ENCODE measurements at places on chromosomes 1 and 21. TPM values are rescaled to one million over a fixed set of nuclear protein-coding genes. Genes with fewer than 3 reads are reported as not detected.
A peak's percentile ranks its signal among the peaks of the same experiment; 100 is the strongest.

ZNF648 gene
- 0.20 TPM for total RNA-seq

FMO2 gene
- 8.8 TPM for total RNA-seq

ANGPTL1 gene
- 6.1 TPM for total RNA-seq

VAV3 gene
- 16.7 TPM for total RNA-seq

THEM5 gene
- not detected for total RNA-seq

CRNN gene
- total RNA-seq, result not detected

CYP4Z1 gene
- total RNA-seq, result 0.29 TPM

DSTYK gene
- 5.2 TPM for total RNA-seq

GRCh38 chr1:179996099-179996498, 41.5 kb downstream of the CEP350 start:
- no peak for DNase-seq

DNA sequence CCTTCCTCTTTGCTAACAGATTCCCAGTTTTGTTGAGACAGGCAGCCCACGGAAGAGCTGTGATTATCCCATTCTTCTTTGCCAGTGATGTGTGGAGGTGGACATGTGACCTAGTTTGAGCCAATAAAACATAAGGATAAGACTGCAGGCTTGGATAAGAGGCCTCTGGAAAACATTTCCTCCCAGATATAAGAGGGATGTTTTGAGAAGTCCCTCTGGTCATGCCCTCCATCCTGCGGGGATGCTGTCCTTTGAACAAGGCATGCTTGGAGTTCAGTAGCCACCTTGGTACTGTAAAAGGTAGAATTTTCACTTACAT, 155.7 kb downstream of the TM2D1 start:
- DNase-seq, result no peak

DNA sequence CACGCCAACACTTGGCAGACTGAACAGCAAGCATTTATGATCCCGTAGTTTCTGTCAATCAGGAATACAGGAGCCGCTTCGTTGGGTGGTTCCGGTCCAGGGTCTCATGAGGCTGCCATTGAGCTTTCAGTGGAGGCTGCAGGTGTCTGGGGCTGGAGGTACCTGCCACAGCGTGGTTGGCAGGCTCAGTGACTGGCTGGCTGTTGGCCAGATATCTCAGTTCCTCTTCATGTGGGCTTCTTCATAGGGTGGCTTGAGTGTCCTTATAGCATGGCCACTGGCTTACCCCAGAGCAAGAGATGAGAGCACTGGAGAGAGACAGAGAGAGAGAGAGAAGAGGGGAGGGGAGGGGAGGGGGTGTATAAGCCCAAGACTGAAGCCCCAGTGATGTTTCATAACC, 29.3 kb downstream of the PIK3CD start:
- DNase-seq, result no peak

DNA sequence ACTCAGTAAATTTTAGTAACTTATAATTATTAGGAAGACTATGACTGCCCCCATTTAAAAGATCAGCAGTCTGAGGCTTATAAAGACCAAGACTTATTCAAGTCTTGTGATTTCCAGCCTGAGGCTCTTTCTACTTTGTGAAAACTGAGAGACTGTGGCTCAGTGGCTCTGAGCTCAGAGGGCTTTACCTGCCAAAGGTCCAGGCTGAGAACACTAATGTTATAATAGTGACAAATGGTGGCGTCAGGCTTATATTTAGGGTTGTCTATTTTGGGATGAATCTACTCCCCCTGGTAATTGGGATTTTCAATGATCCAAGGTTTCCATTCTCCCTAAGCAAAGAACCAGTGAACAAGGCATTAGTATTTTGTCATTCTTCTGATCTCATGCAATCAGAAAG, 42.6 kb upstream of the EPS15 start:
- DNase-seq, result no peak

DNA sequence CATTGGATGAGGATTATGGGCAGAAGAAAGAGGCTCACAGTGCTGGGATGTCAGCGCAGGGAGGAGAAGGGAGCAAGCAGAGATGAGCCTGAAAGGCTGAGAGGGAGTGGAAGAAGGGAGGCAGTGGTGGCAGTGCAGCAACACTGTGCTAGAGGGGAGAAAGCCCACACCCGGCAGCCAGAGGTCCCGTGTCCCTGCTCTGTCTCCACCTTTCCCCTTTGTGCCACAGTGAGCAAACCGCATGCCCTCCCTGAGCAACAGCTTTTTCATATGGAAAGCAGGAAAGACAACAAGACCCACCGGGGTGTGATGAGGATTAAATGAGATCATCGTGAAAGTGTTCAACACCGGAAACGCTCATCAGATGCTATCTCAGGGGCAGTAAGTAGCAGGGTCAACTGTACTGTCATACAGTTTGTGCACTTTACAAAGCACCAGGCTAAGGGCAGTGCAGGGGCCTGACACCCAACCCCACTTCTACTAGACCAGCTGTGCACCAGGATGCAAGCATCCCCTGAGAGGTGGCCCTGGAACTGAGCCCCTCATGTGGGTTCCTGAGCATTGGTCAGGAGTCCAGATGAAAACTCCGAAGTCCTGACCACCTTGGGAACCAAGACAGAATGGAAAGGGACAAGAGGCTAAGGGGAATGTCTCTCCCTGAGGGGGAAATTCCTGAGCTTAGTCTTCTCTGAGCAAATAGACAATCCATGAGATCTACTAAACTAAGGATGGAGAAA, 9.1 kb downstream of the NHLH1 start:
- DNase-seq, result no peak

GRCh38 chr1:211656728-211657127, 18.7 kb downstream of the NEK2 start:
- DNase-seq, result no peak

DNA sequence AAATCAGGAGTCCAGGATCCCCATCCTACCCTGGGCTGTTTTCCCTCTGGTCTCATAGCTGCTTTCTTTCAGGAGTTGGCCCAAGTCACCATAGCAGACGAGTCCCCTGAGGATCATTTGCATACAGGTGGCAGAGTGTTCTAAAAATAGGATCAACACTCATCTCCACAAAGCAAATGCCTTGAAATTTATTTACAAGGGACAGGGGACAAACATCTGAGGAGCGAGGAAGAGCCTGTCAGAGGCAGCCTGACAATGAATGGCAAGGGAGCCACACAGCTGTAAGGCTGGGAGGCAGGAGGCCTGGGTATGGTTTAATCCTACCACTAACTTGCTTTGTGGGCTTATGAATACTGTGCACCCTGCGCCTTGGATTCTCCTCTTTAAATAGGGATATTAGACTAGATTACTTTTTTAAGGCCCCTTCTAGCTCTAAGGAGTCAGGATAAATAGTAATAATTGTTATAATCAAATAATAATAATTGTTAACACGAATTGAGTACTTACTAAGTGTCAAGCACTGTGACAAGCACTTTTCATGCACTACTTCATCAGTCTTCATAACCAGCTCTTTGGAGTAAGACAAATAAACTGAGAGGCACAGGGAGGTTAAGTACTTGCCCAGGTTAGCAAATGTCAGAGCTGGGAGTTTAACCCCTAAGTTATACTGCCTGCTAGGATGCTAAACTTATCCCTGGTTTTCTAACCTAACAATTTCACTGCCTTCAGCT, 34.5 kb downstream of the RAB3B start:
- no peak for DNase-seq

DNA sequence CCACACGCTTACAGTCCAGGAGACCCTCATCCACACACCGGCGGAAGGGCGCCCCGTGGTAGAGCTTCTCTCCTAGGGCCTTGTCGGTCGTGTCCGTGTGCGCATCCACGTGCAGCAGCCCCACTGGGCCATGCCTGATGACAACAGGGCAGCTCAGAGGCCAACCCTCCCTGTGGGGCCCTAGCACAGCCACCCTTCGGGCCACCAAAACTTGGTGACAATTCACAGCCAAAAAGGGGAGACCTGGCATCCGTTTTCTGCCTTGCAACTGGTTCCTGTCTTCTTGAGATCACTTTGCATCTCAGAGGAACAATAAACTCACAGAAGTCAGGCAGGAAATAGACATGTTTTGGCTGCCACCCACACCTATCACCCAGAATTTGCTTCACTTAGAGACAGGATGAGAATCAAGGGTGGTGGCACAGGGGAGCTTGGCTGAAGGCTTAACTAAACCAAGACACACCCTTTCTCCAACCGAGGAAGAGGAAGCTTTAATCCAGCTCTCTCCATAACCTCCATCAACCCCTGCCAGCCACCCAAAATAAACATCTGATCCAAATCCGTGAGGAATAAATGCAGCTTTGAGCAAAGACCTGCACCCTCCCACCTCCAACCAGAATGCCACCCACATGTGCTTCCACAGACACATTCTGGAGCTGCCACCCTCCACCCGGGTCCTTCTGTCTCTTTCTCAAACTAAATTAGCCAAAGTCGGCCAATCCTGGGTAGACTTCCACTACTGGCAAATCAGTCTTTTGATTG, 5.7 kb downstream of the AGMAT start:
- DNase-seq, result no peak

GRCh38 chr1:200771625-200772555, 33.2 kb downstream of the CAMSAP2 start:
- DNase-seq, result no peak

DNA sequence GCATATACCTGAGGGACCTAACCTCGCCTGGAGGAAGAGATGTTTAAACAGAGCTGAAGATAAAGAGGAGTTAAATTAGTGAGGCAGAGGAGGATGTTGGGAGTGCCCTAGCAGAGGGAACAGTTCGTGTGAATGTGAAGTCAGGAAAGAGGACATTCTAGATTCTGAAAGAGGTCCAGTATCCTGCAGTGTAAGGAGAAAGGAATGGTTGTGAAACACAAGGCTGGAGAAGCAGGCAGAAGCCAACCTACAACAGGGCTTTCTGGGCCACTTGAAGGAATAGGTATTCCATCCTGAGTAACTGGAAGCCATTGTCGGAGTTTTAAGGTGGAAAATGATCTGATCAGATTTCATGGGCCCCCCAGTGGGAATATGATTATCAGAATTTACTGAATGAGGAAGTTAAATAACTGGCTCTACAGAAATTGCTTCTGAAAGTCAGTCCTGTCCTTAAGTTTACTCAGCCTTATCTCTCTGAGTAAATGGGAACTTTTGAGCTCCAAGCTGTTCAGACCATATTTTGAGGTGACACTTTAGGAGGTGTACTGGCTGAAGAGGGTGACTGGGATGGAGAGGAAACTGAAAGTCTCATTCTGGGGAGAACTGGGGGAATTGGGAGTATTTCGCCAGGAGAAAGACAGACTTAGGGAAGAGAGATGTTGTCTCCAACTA, 24.4 kb upstream of the FAAH start:
- DNase-seq, result no peak

GRCh38 chr1:29331729-29332128, 95.4 kb downstream of the PTPRU start:
- DNase-seq, result no peak

DNA sequence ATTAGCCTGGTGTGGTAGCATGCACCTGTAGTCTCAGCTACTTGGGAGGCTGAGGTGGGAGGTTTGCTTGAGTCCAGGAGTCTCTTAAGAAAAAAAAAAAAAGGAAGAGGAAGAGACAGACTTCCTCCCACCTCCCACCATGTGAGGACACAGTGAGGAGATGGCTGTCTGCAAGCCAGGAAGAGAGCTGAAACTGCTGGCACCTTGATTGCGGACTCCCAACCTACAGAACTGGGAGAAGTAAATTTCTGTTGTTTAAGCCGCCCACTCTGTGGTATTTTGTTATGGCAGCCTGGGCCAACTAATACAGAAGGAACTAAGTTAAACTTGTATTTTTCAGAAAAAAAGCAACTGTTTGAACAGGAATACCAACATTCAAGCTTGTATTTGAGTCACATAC, 21.7 kb downstream of the DOP1B start:
- no peak for DNase-seq

DNA sequence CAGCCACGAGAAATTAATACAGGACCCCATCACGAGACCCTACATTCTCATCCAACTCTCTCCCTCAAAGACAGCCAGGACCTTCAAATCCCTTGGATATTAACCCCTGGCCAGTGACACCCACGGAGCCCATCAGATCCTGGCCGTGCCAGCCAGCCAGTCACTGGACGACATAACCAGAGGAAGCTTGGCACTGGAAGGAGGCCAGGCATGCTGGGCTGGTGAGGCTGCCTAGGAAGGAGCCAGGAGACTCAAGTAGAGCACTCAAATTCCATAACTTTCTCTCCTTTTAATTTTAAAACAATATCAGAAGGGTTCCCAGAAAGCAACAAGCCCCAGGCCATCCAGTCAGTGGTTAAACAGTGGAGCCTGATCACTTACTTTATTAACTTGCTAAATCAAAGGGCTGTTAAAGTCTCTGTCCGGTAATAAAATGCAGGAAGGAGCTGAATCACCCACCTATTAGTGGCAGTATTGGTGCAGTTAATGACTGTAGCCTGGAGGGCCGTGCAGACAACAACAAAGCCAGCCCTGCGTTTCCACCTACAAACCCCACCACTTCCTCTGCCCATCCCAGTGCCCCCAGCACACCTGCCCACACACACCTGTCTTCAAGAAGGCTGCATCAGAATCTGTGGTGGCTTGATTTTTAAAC, 78.0 kb downstream of the HIVEP3 start:
- no peak for DNase-seq

DNA sequence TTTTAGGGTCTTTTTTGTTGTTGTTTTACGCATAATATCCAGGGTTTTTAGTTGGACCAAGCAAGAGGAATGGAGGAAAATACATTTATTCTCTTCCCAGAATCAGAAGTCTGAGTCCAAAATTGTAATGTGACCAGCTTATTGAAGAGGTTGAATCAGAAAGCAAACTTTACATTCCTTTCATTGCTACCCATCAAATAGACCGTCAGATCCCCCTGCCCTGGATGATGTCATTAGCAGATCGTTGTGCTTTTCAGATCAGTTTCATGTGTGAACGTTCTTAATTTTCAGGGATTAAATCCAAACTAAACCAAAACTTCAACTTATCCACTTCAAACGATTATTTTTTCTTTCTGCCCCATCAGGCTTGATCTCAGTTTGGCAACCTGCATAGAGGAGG, 85.7 kb upstream of the NGF start:
- no peak for DNase-seq

GRCh38 chr1:45198185-45198584, 8.2 kb downstream of the ZSWIM5 start:
- DNase-seq, result no peak

DNA sequence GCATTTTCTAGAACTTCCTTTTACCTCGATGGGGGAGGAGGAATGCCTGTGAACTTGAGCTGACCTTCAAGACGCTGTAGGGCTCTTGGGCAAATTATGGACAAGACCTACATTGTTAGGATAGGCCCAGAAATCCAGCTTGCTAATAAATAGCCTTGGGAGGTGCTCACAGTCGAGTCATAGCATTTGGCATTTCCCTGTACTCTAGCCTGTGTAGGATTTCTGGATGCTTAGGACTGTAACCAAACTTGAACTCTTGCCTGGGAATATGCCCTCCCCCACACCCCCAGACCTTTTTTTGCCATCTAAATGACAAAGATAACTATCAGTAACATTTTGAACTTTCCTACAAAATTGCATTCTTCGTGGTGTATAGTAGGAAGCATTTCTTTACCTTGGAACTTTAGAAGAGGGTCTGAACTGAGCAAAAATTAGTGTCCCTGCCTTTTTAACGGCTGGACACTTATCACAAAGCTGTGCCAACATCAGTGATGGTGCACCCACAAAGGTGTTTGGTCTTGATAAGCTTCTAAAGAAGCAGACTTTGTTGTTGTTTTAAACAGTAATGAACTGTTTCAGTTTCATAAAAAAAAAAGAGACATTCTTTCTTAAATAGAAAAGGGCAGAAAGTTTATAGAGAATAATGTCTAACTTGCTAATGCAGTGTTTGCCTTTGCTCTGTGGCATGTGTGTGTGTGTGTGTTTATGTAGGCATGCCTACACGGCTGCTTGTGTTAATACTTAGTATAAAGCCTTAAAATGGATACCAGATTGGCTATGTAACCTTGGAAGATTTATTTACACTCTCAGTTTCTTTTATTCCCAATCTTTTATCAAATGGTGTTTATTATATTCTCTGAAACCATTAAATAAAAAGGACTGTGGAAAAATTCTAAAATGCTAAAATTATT, 88.2 kb downstream of the NFIA start:
- no peak for DNase-seq

GRCh38 chr1:156123356-156124196, 9.1 kb downstream of the LMNA start:
- peak; percentile 96 for DNase-seq
